ENCODE measurements at places on chromosomes 11 and 22. TPM values are rescaled to one million over a fixed set of nuclear protein-coding genes. Genes with fewer than 3 reads are reported as not detected.

GRCh38 chr22:50114221-50115021 lies 24.6 kb downstream of the MOV10L1 start:
- DNase-seq = peak; percentile 76

DNA sequence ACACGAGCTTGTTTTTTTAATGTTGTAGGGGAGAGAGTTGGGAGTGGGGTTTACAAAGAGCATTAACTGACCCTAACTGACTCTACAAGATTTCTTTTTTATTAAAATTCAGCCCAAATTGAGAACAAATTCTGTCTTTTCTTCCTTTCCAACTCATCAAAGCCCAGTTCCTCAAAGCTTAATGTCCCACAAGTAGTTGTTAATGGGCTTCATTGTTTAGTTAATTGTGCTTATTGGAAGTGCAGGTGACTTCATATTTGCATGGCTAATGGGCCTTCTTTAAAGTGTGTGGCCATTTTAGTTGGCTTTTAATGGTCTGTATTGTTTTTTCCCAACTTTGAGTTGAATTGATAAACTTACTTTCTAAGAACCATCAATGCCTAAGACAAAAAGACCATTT lies 39.8 kb downstream of the MPPED2 start:
- DNase-seq = no peak

CCDC81 gene
- 0.38 TPM for total RNA-seq

TRIM51 gene
- not detected for total RNA-seq

All from upper lobe of right lung (tissue), 1 donor.